ENCODE measurements at places on chromosomes 4 and X. TPM values are rescaled to one million over a fixed set of nuclear protein-coding genes. Genes with fewer than 3 reads are reported as not detected.

DNA sequence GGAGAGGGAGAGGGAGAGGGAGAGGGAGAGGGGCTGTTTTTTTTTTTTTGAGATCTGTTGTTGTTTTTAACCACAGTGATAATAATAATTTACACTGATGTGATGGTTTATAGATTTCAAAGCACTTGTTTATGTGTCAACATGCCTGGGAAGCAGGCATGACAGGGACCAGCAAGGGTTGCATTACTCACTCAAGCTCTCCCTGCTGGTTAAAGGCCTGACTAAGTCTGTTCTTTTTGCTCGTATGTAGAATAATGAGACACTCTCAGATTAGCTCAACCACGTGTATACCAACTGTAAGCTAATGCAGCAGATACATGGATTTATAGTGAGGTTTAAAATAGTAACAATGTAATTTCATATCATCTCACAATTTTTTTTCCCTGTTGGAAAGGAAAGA, 134.6 kb upstream of the BOD1L1 start:
- no peaks in the 10 kb centered on the region for H3K27me3 ChIP-seq
- no peak overlapping the region for H3K4me3 ChIP-seq
- no peak for DNase-seq

- no peak overlapping the region for H3K27ac ChIP-seq
- no peak overlapping the region for H3K4me3 ChIP-seq
- H3K36me3 ChIP-seq, result no peaks in the 10 kb centered on the region
- H3K27me3 ChIP-seq, result no peaks in the 10 kb centered on the region
- no peak for DNase-seq
Measured at GRCh38 chr4:67988991-67989390, 25.7 kb upstream of the TMPRSS11A start.

GRCh38 chr4:44186850-44187246, 261.8 kb downstream of the KCTD8 start:
- no peaks in the 10 kb centered on the region for H3K36me3 ChIP-seq
- H3K27ac ChIP-seq, result no peak overlapping the region
- DNase-seq, result no peak
- no peak overlapping the region for H3K4me3 ChIP-seq

- DNase-seq, result no peak
- no peaks in the 10 kb centered on the region for H3K4me1 ChIP-seq
- H3K4me3 ChIP-seq, result no peak overlapping the region
- no peak overlapping the region for H3K27ac ChIP-seq
Measured at GRCh38 chr4:26386386-26386785, 65.6 kb downstream of the RBPJ start.

- no peaks in the 10 kb centered on the region for H3K4me1 ChIP-seq
- no peak for DNase-seq
- H3K27me3 ChIP-seq, result no peaks in the 10 kb centered on the region
- no peak overlapping the region for H3K27ac ChIP-seq
Measured at GRCh38 chr4:61760820-61761219, 560.7 kb downstream of the ADGRL3 start.

The OCRL gene
- 8.1 TPM for total RNA-seq

The SATL1 gene
- not detected for total RNA-seq

The SH3TC1 gene
- total RNA-seq, result 6.0 TPM
